Liver (tissue), 10 donors: ENCODE measurements at places on chromosomes 11 and 22.

DNA sequence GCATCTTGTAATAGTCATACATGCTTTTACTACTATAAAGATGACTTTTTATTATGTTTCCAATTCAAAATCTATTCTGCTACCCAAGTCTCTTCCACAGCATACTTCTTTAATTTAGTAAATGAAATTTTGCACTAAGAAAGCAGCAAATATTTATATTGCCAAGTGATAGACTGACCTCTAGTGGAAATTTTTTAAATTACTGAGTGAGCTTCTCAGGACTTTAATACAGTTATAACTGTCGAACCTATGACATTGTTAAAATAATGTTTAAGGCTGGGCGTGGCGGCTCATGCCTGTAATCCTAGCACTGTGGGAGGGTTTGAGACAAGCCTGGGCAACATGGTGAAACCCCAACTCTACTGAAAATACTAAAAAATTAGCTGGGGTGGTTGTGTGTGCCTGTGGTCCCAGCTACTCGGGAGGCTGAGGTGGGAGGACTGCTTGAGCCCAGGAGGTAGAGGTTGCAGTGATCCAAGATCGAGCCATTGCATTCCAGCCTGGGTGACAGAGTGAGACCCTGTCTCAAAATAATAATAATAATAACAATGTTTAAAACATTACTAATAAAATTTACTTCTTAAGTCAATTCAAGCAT lies 27.3 kb downstream of the STK33 start:
- DNase-seq = no peak

- DNase-seq = no peak
These were observed 294.4 kb downstream of the DDX10 start for GRCh38 chr11:108959105-108959761.

GRCh38 chr11:122030286-122030685 lies 85.7 kb downstream of the BLID start:
- no peak for DNase-seq

- DNase-seq = no peak
These were observed 23.8 kb downstream of the LMO2 start for GRCh38 chr11:33867996-33868646.

GRCh38 chr11:128458321-128458720 lies 129.0 kb downstream of the ETS1 start:
- DNase-seq = no peak

- no peak for DNase-seq
These were observed 16.5 kb downstream of the CCND1 start for GRCh38 chr11:69657456-69657910.

- DNase-seq = no peak
These were observed 41.9 kb downstream of the KCNJ1 start for GRCh38 chr11:128825050-128825784.

GRCh38 chr22:30502911-30503310 lies 2.6 kb downstream of the SEC14L4 start:
- no peak for DNase-seq
